M059J (cell line): ENCODE measurements at places on chromosomes 6 and 20.

- DNase-seq = no peak
Measured at GRCh38 chr20:23442436-23442835, 3.0 kb downstream of the CSTL1 start.

DNA sequence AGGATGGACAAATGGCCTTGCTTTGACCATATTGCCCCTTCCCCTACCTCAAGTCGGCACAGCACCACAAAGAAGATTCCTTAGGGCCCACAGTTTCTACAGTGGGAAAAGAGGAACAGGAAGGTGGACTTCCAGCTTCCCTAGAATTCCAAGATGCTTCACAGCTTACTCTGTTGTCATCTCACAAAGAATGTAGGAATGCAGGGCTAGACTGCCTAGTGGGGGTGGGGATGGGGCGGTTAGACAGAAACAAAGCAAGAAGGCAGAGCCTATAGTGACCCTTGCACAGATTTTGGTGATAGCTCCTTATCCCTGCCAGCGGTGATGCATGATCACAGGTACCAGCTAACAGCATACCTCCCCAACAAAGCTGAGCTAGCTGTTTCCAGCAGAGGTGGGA, 607.6 kb upstream of the MAN1A1 start:
- DNase-seq = no peak

- peak; percentile 85 for DNase-seq
Measured at GRCh38 chr6:28742668-28743270, 181.0 kb downstream of the TRIM27 start.

DNA sequence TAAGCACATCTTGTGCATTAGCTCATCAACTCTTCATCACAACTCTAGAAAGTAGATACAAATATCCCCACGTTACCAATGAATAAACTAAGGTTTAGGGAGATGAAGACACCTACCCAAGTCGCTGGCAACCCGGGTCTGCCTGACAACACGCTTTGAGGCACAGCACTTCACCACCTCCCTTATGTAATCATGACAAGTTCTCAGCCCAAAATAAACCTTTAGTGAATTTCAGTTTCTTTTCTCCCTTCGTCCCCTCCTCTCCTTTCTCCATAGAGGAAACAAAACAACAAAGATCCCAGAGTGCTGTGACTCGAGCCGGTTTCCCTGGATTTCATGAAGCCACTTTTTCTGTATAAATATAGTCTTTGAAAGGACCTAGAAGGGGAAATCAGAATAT, 105.4 kb downstream of the MAFB start:
- no peak for DNase-seq

GRCh38 chr6:90907931-90908655, 321.2 kb upstream of the MAP3K7 start:
- no peak for DNase-seq

GRCh38 chr6:163999475-164000125, 585.1 kb downstream of the QKI start:
- DNase-seq = no peak

DNA sequence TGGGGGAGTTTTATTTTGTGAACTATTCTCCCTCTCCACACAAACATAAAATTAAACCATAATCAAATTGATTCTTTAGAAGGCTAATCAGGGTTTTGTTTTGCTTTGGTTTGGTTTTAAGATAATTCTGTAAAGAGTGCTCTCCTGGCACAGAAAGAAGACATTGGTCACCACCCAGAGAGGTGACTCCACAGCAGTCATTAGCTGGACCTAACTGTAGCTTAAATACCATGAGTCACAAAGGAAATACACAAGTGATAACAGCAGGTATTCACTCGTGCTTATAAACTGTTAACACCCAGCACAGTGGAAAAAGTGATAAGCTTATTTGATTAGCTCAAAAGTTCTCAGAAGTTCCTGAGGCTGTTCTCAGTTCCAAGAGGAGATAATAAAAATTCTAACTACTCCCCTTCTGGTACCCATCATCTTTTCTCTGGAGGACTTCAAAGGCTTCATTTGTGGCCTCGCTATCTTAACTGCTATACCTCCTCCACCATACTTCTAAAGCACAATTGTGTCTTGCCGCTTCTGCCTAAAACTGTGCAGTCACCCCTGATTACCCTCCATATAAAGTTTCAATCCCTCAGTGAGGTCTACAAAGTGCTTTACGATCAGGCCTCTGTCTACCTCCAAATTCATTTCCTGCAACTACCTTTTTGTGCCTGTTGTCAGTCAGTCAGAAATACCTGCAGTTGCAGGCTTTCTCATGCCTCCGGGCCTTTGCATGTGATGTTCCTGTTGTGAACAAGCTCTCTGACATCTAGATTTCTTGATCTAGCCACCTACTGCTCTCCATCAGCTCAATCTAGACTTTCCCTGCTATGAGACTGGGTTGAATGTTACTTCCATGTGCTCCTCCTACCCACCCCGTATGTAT, 201.1 kb downstream of the SAMD5 start:
- peak; percentile 13 for DNase-seq

GRCh38 chr20:63741676-63742380, 2.3 kb downstream of the SLC2A4RG start:
- no peak for DNase-seq

DNA sequence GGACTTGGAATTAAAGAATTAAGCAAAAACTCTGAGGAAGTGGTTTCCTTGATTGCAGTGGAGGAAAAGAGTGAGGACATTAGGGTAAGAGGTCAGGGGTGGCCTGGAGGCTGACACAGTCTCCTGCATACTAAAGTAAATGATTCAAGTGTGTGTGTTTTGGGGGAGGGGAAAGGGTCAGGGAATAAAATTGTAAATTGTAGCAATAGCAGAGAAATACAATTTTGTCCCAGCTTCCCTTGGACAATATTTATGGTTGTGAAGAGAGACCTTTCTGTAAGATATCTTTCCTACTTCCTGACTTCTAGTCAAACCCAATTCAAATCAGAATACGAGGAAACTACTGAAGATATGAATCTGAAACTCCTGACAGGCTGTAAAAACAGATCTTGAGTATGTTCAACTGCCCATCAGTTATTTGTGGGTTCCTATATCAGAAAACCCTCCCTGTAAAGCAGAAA, 143.4 kb upstream of the HMGN3 start:
- DNase-seq = no peak

DNA sequence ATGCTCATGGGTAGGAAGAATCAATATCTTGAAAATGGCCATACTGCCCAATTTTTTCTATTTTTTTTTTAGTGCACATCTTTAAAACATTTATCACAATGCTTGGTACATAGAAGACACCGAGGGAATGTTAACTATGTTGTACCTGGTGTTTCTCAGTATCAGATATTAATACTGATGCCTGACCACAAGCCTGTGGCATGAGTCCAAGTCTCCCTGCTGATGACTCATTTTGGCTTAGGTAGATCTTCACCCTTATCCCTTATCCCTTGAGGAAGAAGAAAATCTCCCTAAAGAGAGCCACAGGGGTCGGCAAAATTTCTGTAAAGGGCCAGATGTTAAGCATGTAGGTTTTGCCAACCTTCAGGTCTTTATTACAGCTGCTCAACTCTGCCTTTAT, 14.5 kb downstream of the CD109 start:
- peak; percentile 90 for DNase-seq

GRCh38 chr6:105375797-105376196, 27.1 kb downstream of the PREP start:
- DNase-seq = no peak

DNA sequence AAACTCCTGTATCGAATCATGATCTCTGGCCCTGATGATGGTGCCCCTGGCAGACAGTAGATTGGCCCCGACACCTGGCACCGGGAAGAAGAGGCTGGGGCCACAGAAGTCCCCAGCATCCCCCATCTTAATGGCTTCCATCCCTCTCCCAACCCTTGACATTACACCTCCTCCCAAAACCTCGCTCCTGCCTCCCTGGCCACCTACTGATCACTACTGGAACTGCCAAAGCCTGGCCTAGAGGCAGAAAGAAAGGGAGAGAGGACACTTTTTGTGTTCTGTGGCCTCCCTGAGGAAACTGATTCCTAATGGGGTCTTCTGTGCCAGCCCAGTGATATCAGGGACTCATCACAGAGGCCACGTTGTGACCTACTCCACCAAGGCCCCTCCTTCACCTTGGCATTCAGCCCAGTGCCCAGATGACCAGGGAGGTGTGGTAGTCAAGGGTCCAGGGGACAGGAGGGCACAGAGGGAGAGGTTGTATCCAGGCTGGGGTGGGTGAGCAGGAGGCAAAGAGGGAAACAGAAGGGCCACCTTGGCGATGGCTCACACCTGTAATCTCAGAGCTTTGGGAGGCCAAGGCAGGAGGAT, 6.1 kb downstream of the C20orf173 start:
- DNase-seq = peak; percentile 43

DNA sequence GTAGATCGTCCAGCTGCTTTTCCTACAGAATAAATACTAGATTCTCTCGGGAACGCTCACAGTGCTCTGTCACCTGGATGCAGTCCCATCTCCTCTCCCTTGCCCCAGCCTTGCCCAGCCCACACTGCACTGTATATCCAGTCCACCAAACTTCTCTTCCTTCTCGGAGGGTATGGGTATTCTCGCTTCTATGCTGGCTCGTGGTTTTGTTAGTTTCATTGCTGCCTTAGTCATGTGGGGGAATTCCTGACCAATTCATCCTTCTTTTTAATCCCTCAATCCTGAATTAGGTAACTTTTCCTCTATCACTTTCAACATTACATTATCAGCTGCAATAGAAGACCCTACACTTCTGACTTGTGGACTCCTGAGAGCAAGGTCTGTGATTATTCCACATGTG, 252.4 kb downstream of the GMDS start:
- peak; percentile 56 for DNase-seq

DNA sequence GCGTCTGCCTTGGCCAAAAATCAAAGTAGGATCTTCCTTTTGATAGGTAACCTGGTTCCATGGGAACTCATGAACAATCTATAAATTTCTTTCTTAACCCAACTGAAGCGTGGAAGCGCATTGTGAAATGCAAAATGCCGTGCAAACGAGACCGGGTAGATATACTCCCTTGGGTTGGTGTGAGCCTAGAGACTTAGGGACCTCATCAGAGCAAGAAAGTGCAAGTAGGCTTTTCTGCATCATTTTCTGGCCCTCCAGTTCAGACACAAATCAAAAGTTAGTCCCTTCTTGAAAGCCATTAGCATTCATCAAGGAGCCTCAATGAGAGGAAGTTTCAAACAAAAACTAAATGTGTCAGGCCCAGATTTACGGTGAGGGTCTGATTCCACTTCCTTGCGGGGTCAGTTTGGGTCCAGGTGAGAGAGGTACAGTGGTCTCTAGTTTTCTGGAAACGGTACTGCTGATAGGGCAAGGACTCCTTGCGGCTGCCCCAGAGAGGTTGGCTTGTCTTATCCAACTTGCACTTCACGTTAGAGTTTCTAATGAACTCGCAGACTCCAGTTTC, 5.3 kb upstream of the ZNF184 start:
- DNase-seq = no peak

DNA sequence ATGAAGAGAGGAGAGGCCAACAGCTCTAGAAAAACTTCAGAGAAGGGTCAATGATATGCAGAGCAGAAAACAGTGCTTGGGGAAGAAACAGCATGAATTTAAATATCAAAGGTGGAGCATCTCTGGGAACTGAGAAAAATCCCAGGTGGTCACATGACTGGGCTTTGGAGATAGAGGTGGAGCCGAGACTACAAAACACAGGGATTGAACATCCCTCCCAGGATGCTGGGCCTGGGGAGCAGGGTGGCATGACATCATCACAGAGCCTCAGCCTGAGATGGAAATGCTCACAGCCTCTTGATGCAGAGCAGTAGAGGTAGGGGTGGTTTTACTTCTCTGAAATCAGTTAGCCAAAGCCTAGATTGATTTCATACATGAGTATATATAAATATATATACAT, 529.5 kb downstream of the PRKN start:
- DNase-seq = no peak

DNA sequence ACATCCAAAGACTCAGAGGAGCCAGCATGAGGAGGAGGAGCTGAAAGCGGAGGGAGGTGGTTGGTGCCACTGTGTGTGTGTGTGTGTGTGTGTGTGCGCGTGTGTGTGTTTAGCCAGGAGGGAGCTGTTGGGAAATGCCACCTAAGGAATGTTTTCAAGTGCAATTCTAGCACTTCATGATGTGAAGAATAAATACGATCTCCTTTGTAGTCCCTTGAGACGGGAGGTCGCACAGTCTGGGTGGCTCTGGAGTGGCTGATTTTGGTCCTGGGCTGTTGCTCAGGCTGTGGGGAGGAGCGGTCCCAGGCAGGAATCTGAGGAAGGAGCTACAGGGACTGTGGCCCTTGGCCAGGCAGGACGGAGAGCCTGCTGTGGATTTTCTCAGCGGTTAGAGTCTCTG, 93.7 kb downstream of the PPP1R14C start:
- no peak for DNase-seq
